ENCODE measurements at places on chromosomes 2 and 18. TPM values are rescaled to one million over a fixed set of nuclear protein-coding genes. Genes with fewer than 3 reads are reported as not detected.

- DNase-seq: no peak
These were observed 171.6 kb upstream of the SETBP1 start for GRCh38 chr18:44509048-44509447.

DNA sequence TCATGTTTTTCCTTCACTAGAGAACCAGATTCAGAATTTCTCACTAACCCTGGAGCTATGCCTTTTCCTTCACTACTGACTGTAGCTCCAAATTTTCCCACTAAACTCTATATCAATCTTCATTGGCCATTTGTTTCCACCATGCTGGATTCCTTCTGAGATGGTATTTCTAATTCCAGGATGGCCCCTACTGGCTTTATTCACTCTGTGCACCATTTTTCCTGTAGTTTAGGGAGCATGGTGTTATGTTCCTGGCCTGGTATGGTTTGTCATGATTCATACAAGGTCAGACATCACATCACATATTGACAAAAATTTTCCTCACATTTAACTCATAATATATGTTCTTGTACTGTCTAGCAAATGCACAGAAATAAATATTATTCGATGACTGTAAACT, 229.2 kb upstream of the TFPI start:
- no peak for DNase-seq

DNA sequence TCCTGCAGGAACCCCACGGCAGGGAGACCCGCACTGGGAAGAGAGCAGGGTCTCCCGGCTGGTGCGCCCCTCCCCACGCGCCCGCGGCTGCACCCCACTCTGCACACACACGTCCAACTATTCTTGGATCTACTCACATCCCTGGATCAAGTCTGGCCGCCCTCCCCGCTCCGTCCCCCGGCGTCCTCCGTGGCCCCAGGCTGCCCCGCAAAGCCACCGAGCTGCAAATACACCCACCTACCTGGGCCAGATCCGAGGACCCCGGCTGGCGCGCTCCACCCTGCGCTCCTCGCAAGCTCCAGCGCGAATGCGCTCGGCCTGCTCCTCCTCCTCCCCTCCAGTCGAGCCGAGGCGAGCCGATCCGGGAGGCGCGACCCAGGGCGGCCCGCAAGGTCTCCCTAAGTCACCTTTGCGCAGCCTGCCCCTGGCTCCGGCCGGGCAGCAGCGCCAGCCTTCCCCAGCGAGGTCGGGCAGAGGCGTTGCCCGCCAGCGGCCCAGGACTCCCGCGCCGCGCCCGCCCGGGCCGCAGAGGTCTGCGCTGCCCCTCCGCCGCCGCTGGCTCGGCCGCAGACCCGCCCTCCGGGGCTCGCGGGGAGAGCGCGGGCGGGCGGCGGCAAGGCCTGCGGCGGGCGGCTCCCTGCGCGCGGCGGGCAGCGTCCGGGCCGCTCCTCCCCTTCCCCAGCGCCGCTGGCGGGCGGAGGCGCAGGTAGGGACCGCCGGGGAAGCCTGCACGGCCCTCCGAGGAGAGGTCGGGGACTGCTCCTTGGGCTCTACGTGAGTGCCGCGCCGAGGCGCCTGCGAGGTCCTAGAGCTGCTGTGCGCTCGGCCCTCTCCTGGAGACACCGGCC, 126.0 kb downstream of the OSBPL1A start:
- DNase-seq: peak; percentile 22

- DNase-seq: peak; percentile 89
These were observed 8.3 kb upstream of the RHOB start for GRCh38 chr2:20438334-20439192.

GRCh38 chr2:229084447-229084846, 186.6 kb downstream of the PID1 start:
- DNase-seq: no peak

GRCh38 chr2:8593243-8593642, 88.6 kb upstream of the ID2 start:
- no peak for DNase-seq

DNA sequence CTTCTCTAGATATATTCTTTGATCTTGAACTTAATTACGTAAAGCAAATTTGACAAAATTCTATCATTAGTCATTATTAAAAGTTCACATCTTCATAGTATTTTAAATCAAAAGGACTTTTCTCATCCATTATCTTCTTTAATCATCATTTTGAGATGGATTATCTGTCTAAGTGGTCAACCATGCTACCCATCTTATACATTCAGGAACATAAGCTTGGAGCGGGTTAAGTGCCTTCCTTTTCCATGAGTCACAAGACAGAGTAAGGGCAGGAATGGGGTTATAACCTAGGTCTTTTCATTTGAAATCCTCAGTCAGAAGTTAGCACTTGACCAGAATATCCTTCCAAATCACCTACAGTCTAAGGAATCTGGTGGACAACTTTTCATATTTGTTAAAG, 297.1 kb downstream of the TCF4 start:
- DNase-seq: no peak

DNA sequence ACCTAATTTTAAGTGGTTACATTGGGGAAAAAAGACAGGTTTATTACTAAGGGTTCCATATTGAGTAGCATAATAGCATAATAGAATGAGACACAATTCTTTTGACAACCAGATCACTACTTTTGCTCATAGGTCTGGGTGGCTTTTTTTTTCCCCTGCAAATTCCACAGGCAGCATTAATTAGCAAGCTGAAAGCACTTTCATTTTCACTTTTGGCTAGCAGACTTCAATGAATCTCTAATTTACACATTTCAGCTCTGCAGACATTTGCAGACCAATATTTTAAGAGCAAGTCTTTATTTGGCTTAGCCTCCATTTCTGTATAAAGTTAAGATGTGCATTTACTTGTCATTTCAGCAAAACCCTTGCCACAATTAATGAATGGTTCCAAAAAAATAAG, 185.5 kb downstream of the NOL4 start:
- no peak for DNase-seq

GRCh38 chr18:22268641-22269128, 99.3 kb downstream of the GATA6 start:
- no peak for DNase-seq

Gene ERFE
- polyA plus RNA-seq: not detected

Gene MAP3K19
- not detected for polyA plus RNA-seq

All from CD14-positive monocyte (primary cell).